Kidney (tissue), 22 donors: ENCODE measurements at places on chromosomes 5 and 9. TPM values are rescaled to one million over a fixed set of nuclear protein-coding genes. Genes with fewer than 3 reads are reported as not detected.

GRCh38 chr9:19456426-19456825 lies 47.6 kb downstream of the ACER2 start:
- no peak for DNase-seq

PIP5K1B gene
- 9.4 TPM for polyA plus RNA-seq

FOXD1 gene
- 2.5 TPM for polyA plus RNA-seq

FCHSD1 gene
- 6.4 TPM for polyA plus RNA-seq
